ENCODE measurements at places on chromosomes 3 and 15. TPM values are rescaled to one million over a fixed set of nuclear protein-coding genes. Genes with fewer than 3 reads are reported as not detected.

Gene ACSBG1
- total RNA-seq, result not detected

Gene NAALADL2
- total RNA-seq, result not detected

DNA sequence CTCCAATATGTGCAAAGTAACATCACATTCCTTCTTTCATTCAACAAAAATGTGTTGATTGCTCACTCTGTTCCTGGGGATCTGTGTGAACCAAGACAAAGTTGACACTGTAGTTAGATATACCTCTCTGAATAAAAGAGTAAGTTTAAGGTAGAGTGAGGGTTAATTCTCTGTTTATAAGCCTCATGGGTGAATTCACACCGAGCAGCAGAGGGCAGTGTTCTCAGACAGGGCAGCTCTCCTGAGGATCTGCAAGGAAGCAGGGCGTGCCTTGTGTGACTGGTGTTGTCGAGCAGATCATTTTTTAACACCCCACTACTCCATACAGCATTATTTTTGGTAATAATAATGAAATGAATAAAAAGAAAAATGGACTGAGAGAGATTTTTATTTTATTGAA is 34.4 kb downstream of the PAQR9 start:
- peak; percentile 47 for DNase-seq
- H3K27me3 ChIP-seq, result no peaks in the 10 kb centered on the region
- H3K4me3 ChIP-seq, result no peak overlapping the region
- no peaks in the 10 kb centered on the region for H3K36me3 ChIP-seq

Gene POC1A
- 2.6 TPM for total RNA-seq

GRCh38 chr15:100925480-100925879 is 6.3 kb downstream of the LRRK1 start:
- H3K4me3 ChIP-seq, result no peak overlapping the region
- no peak for DNase-seq
- peaks cover 10% of the 10 kb centered on the region for H3K4me1 ChIP-seq
- H3K27ac ChIP-seq, result no peak overlapping the region

GRCh38 chr3:12462159-12462947 is 21.9 kb upstream of the TSEN2 start:
- no peak overlapping the region for H3K4me3 ChIP-seq
- no peak overlapping the region for H3K27ac ChIP-seq
- H3K4me1 ChIP-seq, result peaks cover 6% of the 10 kb centered on the region

Gene AGBL1
- not detected for total RNA-seq

Gene CTSH
- 9.7 TPM for total RNA-seq

- no peaks in the 10 kb centered on the region for H3K4me1 ChIP-seq
- no peak overlapping the region for H3K27ac ChIP-seq
- H3K27me3 ChIP-seq, result no peaks in the 10 kb centered on the region
Measured at GRCh38 chr3:51799879-51800749, 21.1 kb upstream of the IQCF6 start.

GRCh38 chr3:131172502-131173200 is 146.0 kb downstream of the NEK11 start:
- H3K27ac ChIP-seq, result no peak overlapping the region
- peaks cover 12% of the 10 kb centered on the region for H3K4me1 ChIP-seq
- H3K27me3 ChIP-seq, result no peaks in the 10 kb centered on the region
- no peak for DNase-seq

DNA sequence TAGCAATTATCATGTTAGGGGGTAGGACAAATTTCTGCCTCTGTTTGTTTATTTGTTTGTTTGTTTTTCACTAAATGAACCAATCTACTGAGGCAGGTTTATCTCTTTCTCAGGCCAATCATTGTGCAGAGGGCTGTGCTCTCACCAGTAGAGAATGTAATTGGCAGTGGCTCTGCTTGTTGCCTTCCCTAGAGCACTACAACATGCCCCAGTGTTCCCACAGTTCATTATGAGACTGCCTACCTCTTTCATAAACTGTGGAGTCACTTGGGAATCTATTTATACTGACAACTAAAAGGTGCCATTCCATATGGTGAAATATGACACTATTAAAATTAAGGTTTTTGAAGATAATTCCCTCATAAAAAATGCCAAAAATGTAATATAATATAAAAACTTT is 196.3 kb upstream of the ALCAM start:
- H3K4me1 ChIP-seq, result no peaks in the 10 kb centered on the region
- DNase-seq, result no peak
- H3K27me3 ChIP-seq, result no peaks in the 10 kb centered on the region
- no peak overlapping the region for H3K4me3 ChIP-seq

DNA sequence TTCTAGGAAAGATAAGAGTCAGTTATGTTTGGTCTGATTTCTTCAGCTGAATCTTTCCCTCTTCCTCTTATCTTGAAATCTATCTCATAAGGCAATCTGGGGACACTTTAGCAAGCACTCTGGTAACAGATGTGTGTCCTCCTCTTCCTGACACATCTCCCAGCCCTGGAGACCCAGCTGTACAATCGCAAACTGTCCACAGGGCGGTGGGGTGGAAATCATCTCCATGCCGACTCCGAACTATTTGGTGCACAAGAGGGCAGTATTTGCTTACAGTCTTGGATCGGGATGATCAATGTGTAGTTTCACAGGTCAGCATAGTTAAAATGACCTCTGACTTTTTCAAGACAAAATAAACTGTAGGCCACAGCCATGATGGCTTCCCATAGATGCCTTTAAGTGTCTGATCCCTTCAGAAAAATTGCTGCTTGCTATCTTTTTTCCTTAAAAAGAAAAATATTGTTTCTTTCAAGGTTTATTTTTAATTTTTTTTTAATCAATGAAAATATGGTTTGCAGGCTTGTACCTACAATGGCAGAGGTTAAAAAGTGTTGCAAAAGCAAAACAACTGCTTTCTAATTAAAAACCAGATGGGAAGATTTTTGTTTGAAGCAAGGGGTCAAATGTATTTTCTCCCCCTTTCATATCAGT is 17.7 kb downstream of the EEFSEC start:
- no peaks in the 10 kb centered on the region for H3K27me3 ChIP-seq
- H3K4me1 ChIP-seq, result peaks cover 11% of the 10 kb centered on the region
- no peaks in the 10 kb centered on the region for H3K36me3 ChIP-seq
- no peak overlapping the region for H3K4me3 ChIP-seq

DNA sequence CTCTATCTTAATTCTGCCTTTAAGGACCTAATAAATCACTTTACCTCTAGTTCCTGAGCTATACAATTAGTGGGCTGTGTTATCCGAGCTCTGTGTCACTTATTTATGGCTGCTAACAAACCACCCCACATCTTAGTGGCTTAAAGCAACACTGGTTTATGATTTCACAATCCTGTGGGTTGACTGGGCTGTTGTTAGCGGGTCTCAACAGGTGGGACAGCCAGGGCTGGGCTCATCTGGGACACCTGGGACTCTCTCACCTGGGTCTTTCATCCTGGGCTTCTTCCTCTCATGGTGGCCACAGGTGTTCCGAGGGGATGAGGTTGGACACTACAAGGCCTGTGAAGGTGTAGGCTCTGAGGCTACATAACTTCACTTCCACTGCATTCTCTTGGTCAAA is 35.8 kb upstream of the CHST2 start:
- H3K4me1 ChIP-seq, result peaks cover 15% of the 10 kb centered on the region
- DNase-seq, result no peak
- no peak overlapping the region for H3K4me3 ChIP-seq
- no peaks in the 10 kb centered on the region for H3K36me3 ChIP-seq
- no peak overlapping the region for H3K27ac ChIP-seq

- H3K4me3 ChIP-seq, result no peak overlapping the region
- H3K27me3 ChIP-seq, result no peaks in the 10 kb centered on the region
Measured at GRCh38 chr3:149832086-149832485, 19.1 kb downstream of the RNF13 start.

DNA sequence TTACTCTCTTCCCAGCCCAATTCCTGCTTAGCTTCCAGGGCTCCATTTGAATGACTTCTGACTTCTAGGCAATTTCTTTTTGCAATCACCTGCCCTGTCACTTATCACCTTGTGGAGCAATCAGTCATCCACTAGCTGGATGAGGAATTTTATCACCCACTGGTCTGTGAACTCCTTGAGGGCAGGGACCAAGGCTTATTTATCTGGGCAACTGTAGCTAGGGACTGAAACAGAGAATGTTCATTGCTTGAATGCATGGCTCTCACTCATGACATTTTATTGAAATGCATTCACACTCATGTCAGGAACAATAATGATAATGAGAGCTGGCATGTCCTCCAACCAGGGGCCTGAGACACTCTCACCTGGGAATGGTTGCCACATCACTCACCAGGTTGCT is 15.5 kb downstream of the TNFAIP8L3 start:
- no peaks in the 10 kb centered on the region for H3K36me3 ChIP-seq
- H3K4me3 ChIP-seq, result no peak overlapping the region
- no peaks in the 10 kb centered on the region for H3K27me3 ChIP-seq
- H3K27ac ChIP-seq, result no peak overlapping the region

DNA sequence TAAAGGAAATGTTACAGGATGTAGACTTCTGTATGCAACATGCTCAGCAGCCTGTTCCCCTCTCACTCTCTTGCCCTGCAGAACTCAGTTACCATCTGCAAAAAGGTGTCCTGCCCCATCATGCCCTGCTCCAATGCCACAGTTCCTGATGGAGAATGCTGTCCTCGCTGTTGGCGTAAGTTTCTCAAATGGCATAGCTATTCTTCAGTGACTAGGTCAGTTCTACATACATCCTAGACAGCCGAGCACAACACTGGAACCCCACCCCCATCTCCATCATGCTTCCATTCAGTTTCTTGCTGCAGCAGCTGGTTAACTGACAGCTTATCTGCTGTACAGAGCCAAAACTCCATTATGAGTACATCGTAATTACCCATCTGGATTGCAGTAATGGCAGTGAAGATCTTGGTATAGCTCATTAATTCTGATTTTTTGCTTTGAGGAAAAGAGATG is 4.5 kb downstream of the THBS1 start:
- no peak overlapping the region for H3K4me3 ChIP-seq
- no peaks in the 10 kb centered on the region for H3K27me3 ChIP-seq
- no peak for DNase-seq
- H3K36me3 ChIP-seq, result peaks cover 17% of the 10 kb centered on the region
- peaks cover 47% of the 10 kb centered on the region for H3K4me1 ChIP-seq

- no peaks in the 10 kb centered on the region for H3K36me3 ChIP-seq
- no peaks in the 10 kb centered on the region for H3K27me3 ChIP-seq
- H3K4me1 ChIP-seq, result no peaks in the 10 kb centered on the region
- no peak for DNase-seq
- H3K27ac ChIP-seq, result no peak overlapping the region
- no peak overlapping the region for H3K4me3 ChIP-seq
Measured at GRCh38 chr3:28982906-28983305, 298.0 kb upstream of the RBMS3 start.

DNA sequence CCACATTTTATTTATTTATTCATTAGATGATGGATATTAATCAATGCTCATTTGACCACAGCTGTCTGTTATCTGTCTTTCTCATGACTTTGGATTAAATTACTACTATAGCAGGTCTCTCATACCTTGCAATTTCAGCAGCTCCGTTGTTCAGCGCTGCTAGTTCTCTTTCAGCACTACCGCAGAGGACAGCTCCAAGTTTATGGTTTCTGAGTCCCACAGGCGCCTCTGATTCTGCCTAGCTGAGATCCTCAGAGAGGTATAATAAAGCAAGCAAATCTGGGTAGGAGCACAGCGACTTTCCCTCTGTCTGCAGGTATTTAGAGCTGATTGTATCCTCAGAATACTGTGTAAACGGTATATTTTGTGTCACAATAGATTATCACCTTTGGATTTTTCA is 204.9 kb downstream of the CNTN4 start:
- no peaks in the 10 kb centered on the region for H3K27me3 ChIP-seq
- H3K27ac ChIP-seq, result no peak overlapping the region
- H3K36me3 ChIP-seq, result no peaks in the 10 kb centered on the region

- peaks cover 44% of the 10 kb centered on the region for H3K4me1 ChIP-seq
- no peak for DNase-seq
- no peak overlapping the region for H3K27ac ChIP-seq
- H3K4me3 ChIP-seq, result no peak overlapping the region
- H3K36me3 ChIP-seq, result no peaks in the 10 kb centered on the region
Measured at GRCh38 chr15:70246623-70247220, 149.0 kb upstream of the TLE3 start.

- no peak overlapping the region for H3K4me3 ChIP-seq
- no peak overlapping the region for H3K27ac ChIP-seq
Measured at GRCh38 chr3:42022355-42022754, 60.5 kb upstream of the ULK4 start.

Gene RAD51
- total RNA-seq, result 4.0 TPM

DNA sequence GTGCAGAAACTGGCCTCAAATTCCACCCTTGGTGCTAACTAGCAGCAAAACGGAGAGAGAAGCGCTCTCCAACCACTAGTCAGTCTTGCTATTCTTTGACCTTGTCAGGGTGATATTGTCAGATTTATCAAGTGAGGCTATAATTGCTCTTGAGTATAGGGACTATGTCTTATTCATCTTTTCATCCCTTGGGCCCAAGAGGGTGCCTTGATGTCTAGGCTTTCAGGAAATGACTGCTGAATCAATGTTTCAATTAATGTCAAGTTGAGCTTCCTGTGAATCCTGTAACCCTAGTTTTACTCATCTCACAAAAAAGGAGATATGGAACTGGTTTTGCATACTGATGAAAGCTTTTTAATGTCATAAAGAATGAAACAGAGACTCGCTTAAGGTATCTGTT is 701.3 kb downstream of the EDEM1 start:
- no peak for DNase-seq
- no peak overlapping the region for H3K27ac ChIP-seq
- H3K36me3 ChIP-seq, result no peaks in the 10 kb centered on the region
- H3K27me3 ChIP-seq, result no peaks in the 10 kb centered on the region
- no peaks in the 10 kb centered on the region for H3K4me1 ChIP-seq
- no peak overlapping the region for H3K4me3 ChIP-seq

GRCh38 chr3:154625756-154626155 is 195.8 kb upstream of the GPR149 start:
- no peaks in the 10 kb centered on the region for H3K27me3 ChIP-seq
- H3K27ac ChIP-seq, result no peak overlapping the region
- no peaks in the 10 kb centered on the region for H3K36me3 ChIP-seq
- no peak for DNase-seq

Gene NUSAP1
- 7.6 TPM for total RNA-seq

Gene LRRIQ4
- total RNA-seq, result not detected

Gene UROC1
- total RNA-seq, result not detected

Gene CNTN3
- total RNA-seq, result not detected

GRCh38 chr3:167854846-167855245 is 119.3 kb downstream of the SERPINI1 start:
- no peaks in the 10 kb centered on the region for H3K36me3 ChIP-seq
- H3K27me3 ChIP-seq, result no peaks in the 10 kb centered on the region
- no peaks in the 10 kb centered on the region for H3K4me1 ChIP-seq
- no peak overlapping the region for H3K4me3 ChIP-seq
- H3K27ac ChIP-seq, result no peak overlapping the region
- DNase-seq, result no peak

Gene TGM5
- total RNA-seq, result not detected

GRCh38 chr3:113353678-113354077 is 87.6 kb downstream of the CFAP44 start:
- H3K27me3 ChIP-seq, result no peaks in the 10 kb centered on the region
- H3K36me3 ChIP-seq, result no peaks in the 10 kb centered on the region
- DNase-seq, result no peak

- H3K36me3 ChIP-seq, result no peaks in the 10 kb centered on the region
- no peak for DNase-seq
- no peaks in the 10 kb centered on the region for H3K4me1 ChIP-seq
- H3K4me3 ChIP-seq, result no peak overlapping the region
- H3K27me3 ChIP-seq, result no peaks in the 10 kb centered on the region
Measured at GRCh38 chr3:153266619-153267018, 104.6 kb downstream of the RAP2B start.

Gene GOLGA8S
- total RNA-seq, result 2.3 TPM

Gene DUOXA1
- total RNA-seq, result 0.39 TPM

Gene MAGI1
- total RNA-seq, result not detected

- peaks cover 33% of the 10 kb centered on the region for H3K4me1 ChIP-seq
- no peak for DNase-seq
- no peaks in the 10 kb centered on the region for H3K36me3 ChIP-seq
- H3K27ac ChIP-seq, result no peak overlapping the region
- no peak overlapping the region for H3K4me3 ChIP-seq
- H3K27me3 ChIP-seq, result no peaks in the 10 kb centered on the region
Measured at GRCh38 chr3:172036541-172037215, 2.7 kb upstream of the FNDC3B start.

Gene CYP19A1
- total RNA-seq, result not detected

Gene AAGAB
- total RNA-seq, result 44.3 TPM

Gene TMEM40
- total RNA-seq, result 5.3 TPM
